Natural killer cell (primary cell): ENCODE measurements at places on chromosomes 4 and X.

DNA sequence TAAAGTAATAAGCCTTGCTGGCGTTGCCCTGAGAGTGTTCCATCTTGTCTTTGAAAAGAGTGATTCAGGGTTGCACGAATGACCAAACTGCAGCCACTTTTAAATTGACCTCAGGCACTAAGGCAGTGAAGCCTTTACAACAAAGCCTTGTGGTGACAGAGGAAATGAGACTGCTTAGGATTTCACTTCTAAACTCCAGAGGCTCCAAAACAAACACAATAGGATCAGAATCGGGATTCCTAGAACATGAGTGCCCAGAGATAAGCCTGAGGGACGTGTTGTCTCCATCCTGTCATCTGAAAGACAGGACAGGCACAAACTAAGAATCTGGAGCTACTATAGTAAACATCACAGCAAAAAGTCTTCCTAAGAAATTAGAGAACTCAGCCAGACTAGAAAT is 405.2 kb downstream of the PPARGC1A start:
- DNase-seq, result no peak

DNA sequence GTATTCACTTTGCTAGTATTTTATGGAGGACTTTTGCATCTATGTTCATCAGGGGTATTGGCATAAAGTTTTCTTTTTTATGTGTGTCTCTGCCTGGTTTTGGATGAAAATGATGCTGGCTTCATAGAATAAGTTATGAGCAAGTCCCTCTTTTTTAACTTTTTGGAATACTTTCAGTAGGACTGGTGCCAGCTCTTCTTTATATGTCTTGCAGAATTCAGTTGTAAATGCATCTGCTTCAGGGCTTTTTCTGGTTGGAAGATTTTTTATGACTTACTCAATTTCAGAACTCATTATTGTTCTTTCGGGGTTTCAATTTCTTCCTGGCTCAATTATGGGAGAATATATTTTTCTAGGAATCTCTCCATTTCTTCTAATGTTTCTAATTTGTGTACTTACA is 9.1 kb upstream of the CSN2 start:
- no peak for DNase-seq

- no peak for DNase-seq
Observed at GRCh38 chr4:1988327-1988724, 20.4 kb downstream of the NELFA start.

GRCh38 chrX:23854122-23854521 is 53.6 kb downstream of the APOO start:
- DNase-seq, result no peak

DNA sequence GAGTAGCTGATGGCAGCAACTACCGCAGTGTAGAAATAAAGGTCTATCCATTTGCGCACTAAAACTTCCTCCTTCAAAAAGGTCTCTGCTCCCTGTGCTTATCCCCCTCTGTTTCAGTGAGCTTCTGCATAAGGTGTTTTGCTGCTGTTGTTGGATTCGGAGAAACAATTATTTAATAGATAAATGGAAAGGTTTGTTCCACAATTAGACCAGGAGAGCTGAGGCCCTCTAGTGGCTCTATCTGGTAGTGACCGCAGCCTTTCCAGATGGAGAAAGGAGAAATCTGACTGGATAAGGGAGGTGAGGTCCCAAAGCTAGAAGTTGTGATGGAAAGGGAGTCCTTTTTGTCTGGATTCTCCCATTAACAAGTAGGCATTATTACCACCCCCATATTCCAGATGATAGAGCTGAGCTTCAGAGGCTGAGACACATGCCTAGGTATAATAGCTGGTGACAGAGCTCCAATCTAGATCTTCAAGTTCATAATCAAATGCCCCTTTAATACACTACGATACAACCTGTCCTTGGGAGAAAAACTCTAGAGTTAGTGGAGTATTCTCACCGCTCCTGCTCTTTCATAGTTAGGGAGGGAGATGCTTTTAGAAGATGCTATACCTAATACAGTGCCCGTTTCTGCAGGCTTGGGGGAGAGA is 5.1 kb upstream of the GABRQ start:
- DNase-seq, result no peak

GRCh38 chrX:15943391-15943790 is 88.8 kb upstream of the AP1S2 start:
- no peak for DNase-seq
